Activated naive CD4-positive, alpha-beta T cell (primary cell): ENCODE measurements at places on chromosomes 5 and 9.

DNA sequence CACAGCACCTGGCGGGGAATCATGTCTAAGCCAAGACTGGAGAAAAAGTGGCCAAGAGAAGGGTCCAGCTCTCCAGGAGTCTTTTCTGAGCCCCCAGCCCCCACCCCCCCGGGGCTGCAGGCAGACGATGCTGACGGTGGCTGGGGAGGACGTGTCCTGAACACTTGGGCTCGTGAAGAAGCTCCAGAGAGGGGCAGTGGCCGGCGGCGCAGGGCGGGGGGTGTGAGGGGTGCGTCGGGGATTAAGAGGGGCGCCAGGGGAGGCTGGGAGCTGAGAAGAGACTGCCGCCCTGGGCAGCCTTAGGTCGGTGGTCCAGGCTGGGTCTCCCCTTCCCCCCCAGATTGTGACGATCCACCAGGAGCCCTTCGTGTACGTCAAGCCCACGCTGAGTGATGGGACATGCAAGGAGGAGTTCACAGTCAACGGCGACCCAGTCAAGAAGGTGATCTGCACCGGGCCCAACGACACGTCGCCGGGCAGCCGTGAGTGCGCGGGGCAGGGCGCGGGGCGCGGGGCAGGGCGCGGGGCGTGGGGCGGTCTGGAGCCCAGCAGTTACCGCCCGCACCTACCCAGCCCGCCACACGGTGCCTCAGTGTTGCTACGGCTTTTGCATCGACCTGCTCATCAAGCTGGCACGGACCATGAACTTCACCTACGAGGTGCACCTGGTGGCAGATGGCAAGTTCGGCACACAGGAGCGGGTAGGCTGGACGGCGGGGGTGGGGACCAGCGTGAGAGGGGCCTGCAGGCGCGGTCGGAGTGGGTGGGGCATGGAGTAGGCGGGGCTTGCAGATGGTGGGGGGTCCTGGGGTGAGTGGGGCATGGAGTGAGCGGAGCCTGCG, 8.9 kb downstream of the LRRC26 start:
- no peak for DNase-seq

DNA sequence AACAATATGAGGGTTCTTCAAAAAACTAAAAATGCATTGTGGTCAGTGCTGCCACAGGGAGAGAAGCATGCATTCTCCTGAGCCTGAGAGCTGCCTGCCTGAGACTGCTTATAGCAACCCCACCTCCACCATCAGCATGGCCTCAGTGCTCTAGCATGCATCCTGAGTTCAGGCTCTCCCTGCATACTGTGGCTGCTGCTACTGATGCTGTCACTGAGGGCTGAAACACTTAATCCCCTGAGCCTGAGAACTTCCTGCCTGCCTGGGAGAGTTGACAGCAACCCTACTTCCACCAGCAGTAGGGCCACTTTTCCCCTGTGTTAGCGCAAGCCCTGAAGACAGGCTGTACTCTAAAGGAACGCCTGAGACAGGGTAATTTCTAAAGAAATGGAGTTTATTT, 206.0 kb downstream of the FBXO4 start:
- no peak for DNase-seq

DNA sequence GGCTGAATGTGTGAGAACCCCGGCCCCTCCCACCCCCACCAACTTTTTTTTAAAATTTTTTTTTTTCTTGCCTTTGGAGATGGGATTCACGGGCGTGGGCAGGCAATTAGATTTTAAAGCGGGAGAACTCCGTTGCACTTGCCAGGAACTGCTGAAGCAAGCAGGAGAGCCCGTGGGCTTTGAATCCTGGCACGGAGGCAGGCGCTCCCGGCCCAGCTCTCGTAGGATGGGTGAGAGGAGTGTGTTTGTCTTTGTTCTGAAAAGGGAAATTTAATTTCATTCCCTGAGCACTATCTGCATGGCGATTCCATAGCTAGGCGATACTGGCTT, 54.3 kb upstream of the BOD1 start:
- no peak for DNase-seq

GRCh38 chr9:136910901-136911245, 24.6 kb downstream of the TRAF2 start:
- DNase-seq = no peak

DNA sequence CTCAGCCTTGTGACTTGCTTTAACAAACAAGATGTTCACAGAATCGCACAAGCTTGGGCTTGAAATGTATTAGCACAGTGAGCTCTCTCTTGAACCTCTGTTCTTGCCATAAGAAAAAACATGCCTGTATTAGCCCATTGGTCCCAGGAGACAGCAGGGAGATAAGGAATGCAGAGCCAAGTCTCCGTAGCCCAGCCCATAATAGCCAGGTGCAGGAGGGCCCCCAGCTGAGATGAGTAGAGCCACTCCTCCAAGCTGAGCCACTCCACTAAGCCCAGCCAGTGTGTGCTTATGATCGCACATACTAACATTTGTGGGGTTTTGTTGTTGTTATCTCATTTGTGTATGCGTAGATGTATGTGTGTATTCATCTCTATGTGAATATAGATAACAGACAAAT, 21.6 kb upstream of the SVEP1 start:
- no peak for DNase-seq

DNA sequence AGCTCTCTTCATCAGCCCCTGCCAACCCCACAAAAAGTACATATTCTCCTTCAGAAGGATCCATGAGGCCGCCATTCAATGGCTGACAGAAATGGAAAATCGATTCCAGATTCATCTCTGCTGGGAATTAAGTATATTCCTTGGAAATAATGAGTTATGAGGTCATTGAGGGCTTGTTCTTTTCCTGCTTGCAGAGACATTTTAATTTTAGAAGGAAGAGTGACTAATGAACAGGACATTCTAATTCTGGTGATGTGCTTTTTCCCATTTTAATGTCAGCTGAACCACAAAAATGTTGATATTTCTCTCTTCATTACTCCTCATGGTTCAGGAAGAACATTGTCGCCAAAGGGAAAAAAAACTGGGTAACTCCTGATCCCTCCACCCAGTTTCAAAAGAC, 314.0 kb downstream of the PIK3R1 start:
- DNase-seq = no peak

DNA sequence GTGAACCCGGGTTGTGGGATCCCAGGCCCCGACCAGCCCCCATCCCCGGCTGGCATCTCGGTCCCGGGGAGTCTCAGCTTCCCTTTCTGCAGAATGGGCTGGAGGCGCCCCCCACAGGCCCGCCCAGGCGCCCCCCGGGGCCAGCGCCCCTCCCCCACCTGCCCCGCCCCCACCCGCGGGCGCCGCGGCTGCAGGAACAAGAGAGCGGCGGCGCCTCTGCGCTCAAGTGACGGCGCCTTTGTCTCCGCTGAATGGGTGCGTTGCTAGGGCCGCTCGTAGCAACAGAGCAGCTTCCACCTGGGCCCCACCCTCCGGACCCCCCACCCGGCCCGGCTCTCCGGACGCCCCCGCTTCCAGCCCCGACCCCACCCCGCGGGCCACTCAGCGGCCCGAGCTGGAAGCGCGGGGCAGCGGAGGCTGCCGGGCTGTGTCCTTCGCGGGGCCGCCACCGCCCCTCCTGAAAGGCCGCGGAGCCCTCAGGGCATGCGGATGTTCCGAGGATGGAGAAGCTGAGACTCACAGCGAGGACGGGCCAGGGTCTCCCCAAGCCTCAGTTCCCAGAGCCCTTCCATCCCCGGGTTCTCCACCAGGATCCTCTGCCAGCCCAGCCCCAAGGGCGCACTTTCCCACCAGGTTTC, 27.5 kb downstream of the ADGRD2 start:
- DNase-seq = no peak

DNA sequence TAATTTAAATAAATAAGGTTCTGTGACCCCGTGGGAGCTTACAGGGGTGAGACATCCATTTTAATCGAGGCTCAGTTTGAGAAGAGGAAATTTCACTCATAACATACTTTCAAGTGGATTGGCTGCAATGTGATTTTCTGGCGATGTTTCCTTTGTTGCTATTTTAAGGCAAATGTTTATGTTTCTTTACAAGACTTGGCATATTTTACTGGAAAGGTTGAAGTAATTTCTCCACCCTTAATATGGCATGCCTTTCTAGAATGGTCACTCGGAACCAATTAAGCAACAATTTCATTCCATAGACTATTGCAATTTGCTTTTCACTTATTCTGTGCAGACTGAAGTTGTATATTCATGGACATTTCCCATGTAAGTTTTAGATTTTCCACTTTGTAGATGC, 438.0 kb upstream of the WWC1 start:
- no peak for DNase-seq

GRCh38 chr5:4873652-4874051, 266.5 kb upstream of the ADAMTS16 start:
- DNase-seq = no peak

GRCh38 chr9:115042781-115043509, 75.0 kb downstream of the TNC start:
- no peak for DNase-seq
